ENCODE measurements at places on chromosomes 13 and 19. TPM values are rescaled to one million over a fixed set of nuclear protein-coding genes. Genes with fewer than 3 reads are reported as not detected.

DNA sequence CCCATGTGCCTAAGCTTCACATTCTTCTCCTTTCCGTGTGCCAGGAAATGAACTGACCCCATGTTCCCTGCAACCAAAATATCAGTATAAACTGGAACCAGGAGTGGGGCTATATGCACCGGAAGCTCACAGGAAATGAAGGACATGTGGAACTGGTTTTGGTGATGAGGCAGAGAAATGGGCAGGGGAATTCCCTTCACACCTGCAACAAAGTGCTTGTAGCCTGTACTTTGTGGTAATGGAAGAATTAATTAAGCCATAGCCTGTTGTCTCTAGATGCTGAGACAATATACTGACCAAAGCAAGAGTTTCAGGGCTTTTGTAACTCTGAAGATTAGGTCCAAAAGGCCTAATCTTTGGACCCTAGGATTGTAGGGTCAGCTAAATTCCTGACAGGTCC lies 15.5 kb upstream of the UGGT2 start:
- no peak for DNase-seq

DNA sequence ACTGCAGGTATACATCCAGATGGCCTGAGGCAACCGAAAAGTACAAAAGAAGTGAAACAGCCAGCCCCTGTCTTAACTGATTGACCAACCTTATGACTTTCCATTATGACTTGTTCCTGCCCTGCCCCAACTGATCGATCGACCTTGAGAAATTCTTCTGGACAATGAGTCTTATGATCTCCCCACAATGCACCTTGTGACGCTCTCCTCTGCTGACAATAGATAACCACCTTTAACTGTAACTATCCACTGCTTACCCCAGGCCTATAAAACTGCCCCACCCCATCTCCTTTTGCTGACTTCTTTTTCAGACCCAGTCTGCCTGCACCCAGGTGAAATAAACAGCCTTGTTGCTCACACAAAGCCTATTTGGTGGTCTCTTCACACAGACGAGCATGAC lies 11.2 kb downstream of the ZNF83 start:
- no peak for DNase-seq

DNMT1 gene
- 46.0 TPM for total RNA-seq

NOTCH3 gene
- 14.8 TPM for total RNA-seq

- peak; percentile 37 for DNase-seq
Observed at GRCh38 chr19:10000171-10000826, 10.0 kb downstream of the COL5A3 start.

- no peak for DNase-seq
Observed at GRCh38 chr19:44566984-44567383, 37.5 kb upstream of the CEACAM20 start.

GRCh38 chr19:2806736-2807378 lies 12.8 kb upstream of the ZNF554 start:
- DNase-seq, result no peak

CGB2 gene
- total RNA-seq, result not detected

- DNase-seq, result no peak
Observed at GRCh38 chr19:37931881-37932655, 25.1 kb downstream of the SIPA1L3 start.

DNA sequence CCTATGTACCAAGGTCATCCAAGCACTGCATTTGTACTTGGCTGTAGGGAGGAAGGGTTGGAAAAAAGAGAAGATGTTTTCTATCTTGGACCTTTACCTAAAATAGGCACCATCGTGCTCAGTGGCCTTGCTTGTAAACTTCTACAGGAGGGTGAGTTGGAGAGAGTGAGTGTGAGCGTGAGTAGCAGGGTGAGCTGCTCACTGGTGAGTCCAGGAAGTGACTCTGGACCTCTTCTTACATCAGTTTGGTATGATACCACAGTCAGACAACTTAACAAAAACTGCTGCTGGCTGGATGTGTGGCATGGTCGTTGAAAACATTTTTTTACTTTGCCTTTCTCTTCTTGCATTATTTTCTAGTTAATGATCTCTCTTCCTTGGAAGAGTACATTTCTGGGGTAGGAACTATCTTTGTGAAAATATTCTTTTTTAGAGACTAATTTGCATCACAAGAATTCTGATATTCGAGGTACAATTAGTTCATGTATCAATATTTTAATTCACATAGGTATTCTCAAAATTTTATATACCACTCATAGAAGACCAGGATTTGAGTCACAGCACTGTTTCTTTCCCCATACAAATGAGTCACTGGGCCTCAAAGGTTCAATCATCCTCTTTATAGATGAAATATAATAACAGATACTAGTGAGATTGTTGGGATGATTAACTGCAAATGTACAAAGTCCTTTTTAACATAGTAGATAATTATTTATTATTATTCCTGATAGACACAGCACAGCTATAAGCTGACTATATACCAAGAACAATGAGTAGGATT lies 651 bp downstream of the SERPINE3 start:
- DNase-seq, result no peak

ZNF254 gene
- total RNA-seq, result 20.4 TPM

FAM124A gene
- 3.0 TPM for total RNA-seq

DNA sequence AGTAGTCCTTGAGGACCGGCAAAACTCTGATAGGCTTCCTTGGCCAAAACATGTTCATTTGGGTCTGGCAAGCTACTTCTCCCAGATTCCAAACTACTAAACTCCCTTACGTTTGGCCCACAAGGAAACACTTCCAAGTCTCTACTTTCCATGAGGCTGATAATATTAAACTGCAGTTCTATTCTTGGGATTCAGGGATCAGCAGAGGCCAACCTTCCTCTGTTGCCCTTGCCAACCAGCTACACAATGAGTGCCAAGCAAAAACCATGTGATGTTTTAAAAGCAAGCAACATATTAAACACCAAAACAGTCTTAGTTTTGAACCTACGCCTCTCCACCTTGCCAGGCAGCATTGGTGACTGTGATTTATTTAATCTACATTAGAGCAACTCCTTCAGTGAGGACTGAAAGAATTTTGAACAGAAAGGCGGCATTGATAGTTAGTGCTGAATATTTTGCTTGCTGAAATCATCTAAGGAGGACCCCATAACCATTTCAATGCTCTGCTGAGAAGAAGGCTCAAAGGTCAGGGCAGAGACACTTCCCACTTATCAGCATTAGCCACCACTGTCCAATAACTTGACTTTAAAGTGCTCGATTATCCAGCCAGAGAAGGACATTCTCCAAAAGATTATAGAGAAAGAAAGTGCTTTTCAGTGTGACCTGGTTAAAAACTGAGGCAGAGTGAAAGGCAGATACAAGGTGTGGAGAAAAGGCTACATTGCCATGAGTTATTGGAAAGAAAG lies 287.1 kb downstream of the TBC1D4 start:
- DNase-seq, result no peak

GRCh38 chr13:51844862-51845573 lies at the start of gene TMEM272:
TSS of gene TMEM272 (minus strand) at chr13:51845177. CDS start at chr13:51838530, 6,647 bp downstream.
- DNase-seq, result peak; percentile 59

EDNRB gene
- total RNA-seq, result 3.1 TPM

- DNase-seq, result no peak
Observed at GRCh38 chr19:15101479-15102082, 5.6 kb upstream of the SYDE1 start.

DNA sequence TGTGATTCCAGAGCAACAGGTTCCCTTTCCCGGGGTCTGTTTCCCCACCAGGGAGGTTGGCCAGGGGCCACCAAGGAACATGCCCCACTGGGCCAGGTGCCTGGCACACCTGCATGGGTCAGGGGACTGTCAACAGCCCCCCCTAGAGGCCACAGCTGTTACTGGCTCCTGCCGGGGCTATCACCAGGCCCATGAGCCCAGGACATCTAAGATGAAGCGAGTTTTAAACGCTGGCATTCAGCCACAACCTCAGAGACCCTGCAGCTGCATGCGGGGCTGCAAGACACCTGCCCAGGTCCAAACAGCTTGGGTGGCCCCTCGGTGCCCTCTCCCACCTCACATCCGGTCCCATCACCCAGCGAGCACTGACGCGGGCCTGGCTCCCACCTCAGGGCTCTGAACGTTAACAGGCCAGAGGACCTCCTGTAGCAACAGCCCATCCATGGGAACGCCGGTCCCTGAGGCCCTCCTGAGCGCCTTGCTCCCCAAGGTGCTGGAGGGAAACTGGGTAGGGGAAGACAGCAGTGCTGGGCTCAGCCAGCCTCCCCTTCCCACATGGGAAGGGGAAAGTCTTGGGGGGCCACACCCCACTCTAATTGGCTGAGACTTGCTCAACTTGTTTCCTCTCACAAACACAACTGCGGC lies 12.0 kb downstream of the KHSRP start:
- DNase-seq, result peak; percentile 48

NPHS1 gene
- 2.4 TPM for total RNA-seq

DNA sequence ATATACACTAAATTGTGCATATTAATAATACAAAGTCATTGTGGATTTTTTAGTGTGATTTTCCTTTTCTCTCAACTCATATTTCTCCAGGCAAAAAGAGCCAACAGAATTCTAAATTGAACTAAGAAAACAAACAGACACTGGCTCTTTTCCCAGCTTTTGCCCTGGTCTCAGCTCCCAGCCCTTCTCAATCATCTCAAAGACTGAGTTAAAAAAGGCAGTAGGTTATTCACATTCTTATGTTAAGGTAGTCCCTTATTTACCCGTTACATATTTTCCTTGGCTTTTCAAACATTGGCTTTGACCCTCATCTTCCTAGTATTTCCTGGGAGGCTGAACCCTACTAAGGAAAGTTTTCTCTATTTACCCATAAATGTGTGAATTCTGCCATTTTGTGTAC lies 753.6 kb downstream of the LIG4 start:
- DNase-seq, result no peak

DNA sequence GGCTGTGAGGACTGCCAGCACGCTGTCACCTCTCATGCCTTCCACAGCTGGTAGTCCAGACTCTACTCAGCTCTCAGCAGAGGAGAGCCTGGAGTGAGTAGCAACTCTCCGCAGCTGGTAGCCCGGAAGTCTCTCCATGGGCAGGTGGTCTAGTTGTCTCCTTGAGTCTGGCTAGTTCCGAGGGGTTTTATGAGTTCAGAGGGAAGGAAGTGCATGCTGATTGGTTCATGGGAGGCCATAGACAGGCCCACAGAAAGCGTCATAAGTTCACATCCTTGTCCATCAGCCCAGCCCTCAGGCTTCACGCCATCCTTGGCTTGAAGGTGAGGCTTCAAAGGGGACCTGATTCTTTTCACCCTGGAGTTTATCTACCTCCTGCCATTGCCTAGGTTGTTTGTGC lies 2662.4 kb upstream of the PCDH20 start:
- no peak for DNase-seq

ZNF556 gene
- total RNA-seq, result 0.33 TPM

DNA sequence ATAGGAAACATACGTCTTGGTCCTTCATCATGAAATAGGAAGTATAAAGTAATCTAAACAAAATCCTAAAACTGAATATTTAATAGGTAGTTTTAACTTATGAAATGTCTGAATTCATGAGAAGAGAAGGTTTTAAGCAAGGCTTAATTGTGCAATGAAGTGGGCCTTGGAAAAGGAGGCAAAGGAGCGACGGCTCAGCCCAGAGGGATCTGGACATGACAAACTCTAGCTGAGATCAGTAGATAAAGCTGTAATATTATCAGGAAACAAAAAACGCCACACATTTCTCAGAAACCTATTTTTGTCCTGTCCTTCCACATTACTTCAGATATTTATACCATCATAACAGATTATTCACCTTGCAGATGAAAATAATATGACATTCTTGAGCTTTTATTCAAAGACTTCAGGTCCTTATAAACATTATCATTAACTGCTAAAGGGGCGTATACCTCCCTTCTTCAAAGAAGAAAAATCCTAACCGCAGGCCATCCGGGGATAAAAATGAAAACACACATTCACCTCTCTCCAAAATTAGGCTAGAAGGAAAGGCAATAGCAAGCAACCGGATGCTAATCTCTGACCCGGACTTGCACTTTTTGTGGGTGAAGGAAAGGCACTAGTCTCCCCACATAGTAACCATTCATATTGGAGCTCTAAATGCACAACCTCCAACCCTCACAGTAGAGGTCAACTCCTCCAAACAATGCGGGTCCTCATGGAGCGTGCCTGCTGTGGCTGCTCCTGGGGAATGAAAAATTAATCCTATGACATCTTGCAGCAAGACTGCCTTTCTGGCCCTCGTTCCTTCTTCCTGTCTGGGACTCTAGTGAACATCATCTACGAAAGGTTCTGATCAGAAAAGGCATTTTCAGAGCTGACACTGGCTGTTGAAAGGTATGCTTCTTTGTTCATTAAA lies 108.8 kb downstream of the TBC1D4 start:
- DNase-seq, result no peak

- DNase-seq, result no peak
Observed at GRCh38 chr19:44517146-44517545, 12.3 kb downstream of the CEACAM20 start.

DNA sequence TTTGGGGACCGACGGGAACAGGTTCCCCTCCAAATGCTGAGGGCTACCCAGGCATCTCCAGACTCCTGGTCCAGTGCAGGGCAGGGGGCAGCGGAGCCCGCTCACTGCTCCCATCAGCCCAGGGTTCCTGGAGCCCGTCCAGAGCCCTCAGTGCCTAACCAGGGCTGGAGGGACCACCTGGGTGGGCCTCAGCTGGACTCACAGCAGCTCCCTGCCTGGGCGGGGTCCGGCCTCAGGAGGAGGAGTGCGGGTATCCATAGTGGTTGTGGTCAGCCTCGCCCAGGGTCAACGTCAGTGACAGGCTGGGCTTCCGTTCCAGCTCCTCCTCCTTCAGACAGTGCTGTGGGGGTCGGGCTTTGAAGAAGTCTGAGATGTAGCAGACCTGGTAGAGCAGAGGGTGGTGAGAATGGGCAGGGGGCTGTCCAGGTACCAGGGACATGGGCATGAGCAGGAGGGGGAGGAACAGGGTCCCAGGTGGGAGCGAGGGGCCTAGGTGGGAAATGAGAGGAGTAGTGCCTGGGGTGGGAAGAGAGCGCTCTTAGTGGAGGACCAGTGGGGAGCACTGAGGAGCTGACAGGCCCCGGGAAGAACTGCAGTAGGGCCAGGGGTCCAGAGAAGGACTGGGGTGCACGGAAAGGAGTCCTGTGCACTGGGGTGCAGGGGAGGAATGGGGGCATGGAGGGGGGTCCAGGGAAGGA lies 9.9 kb downstream of the PLPP2 start:
- DNase-seq, result no peak

GRCh38 chr19:367561-367960 lies 23.0 kb upstream of the MIER2 start:
- no peak for DNase-seq

DNA sequence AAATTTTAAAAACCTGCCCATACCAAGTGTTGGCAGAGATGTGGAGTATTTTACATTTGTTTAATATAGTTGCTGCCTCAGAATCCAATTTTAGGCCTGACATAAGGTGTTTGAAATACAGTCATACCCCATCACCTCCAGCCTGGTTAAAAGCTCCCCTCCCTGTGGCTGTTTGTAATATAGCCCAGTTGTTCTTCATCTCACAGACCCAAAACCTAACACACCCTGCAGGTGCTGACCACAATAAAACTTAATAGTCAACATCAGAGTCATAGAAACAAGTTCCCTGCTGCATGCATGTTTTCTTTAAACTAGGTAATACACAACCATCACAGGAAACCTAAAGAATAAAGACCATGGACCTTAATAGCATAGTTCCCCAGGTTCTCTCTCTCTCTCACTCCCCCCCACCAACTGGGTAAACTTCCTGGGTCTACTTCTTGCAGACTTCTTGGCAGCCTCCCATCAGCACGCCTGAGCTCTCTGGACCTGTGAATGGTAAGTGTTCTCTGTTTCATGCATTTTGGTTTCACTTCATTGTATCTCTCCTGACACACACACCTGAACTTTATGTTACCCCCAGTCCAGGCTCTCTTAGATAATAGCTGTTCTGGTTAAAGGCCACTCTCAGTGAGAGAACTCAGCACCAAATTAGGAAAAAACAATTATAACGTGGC lies 1369.9 kb downstream of the EFNB2 start:
- DNase-seq, result no peak
